Suprapubic skin (tissue), 4 donors: ENCODE measurements at places on chromosomes 6 and 20.

GRCh38 chr20:35395728-35396127, 16.0 kb downstream of the UQCC1 start:
- no peak for DNase-seq

DNA sequence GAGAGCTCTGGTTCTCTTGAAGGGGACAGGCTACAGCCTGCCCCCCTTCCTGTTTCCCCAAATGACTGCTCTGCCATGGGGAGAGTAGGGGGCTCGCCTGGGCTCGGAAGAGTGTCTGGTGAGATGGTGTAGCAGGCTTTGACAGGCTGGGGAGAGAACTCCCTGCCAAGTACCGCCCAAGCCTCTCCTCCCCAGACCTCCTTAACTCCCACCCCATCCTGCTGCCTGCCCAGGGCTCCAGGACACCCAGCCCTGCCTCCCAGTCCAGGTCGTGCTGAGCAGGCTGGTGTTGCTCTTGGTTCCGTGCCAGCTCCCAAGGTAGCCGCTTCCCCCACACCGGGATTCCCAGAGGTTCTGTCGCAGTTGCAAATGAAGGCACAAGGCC, 9.8 kb downstream of the VEGFA start:
- no peak for DNase-seq

GRCh38 chr6:134723081-134723871, 226.6 kb downstream of the ALDH8A1 start:
- no peak for DNase-seq

DNA sequence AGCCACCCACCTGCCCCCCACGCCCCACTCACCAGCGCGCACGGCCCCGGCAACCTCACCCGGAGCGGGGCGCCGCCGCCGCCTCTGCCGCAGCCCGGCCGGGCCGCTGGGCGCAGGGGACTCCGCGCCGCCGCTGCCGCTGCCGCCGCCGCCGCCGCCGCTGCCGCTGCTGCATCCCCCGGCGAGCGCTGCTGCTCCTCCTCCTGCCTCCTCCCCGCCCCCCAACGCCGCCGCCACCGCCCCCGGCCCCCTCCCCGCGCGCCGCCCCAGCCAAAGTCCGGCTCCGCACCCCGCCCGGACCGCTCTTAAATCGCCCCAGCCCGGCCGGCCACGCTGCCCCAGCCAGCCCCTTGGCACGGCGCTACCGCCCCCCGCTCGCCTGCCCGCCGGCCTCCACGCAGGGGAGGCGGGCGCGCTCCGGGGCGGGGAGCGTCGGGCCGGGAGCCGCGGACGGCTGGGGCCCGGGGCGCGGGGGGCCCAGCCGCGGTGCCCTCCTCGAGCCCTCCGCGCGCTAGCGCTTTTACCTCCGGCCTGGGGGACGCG, at the start of gene SULF2:
TSS of gene SULF2 (minus strand) at position 171 of the 543 bp plus-strand sequence. CDS start 28,118 bp downstream, outside the sequence.
- DNase-seq: no peak

- no peak for DNase-seq
Observed at GRCh38 chr6:133918208-133918930, 29.5 kb downstream of the TCF21 start.

- no peak for DNase-seq
Observed at GRCh38 chr6:105968603-105969333, 117.4 kb upstream of the PRDM1 start.

- DNase-seq: no peak
Observed at GRCh38 chr20:37562695-37563480, 35.2 kb upstream of the BLCAP start.

GRCh38 chr6:169160091-169160854, 93.4 kb downstream of the THBS2 start:
- no peak for DNase-seq

GRCh38 chr6:17091122-17091521, 10.7 kb upstream of the STMND1 start:
- DNase-seq: no peak

DNA sequence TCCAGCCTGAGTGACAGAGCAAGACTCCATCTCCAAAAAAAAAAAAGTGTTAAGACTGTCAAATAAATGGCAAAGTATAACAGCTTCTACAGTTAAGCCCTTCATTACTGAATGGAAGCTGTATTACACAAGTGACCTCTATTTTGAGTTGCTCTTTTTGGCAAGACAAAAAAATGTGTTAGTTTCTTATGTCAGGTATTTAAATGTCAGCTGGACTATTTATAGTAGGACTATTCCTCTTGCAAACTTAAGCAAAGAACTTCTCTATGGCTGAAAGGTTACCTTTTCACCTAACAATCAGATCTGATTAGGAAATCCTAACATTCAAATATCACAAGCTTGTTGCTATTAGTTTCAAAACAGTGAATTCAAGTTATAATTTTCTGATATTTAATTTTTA, 12.4 kb downstream of the UBE2V1 start:
- DNase-seq: no peak

DNA sequence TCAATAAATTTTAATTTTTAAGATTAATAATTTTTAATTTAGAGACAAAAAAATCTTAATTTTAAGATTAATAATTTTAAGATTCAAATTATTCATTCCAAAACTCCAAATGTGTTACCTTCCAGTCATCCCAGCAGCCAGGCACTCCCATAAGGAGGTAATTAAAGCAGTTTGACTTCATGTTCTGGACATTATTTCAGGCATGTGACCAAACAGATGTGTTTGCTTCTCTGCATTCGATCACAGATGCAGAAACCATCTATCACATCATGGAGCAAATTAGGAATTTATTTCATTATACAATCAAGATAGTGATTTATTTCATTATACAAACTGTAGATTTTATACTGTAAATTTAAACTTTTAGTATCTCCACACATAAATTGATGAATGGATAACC, 150.3 kb downstream of the AKAP7 start:
- no peak for DNase-seq

GRCh38 chr6:106063448-106063850, 22.7 kb upstream of the PRDM1 start:
- DNase-seq: no peak

DNA sequence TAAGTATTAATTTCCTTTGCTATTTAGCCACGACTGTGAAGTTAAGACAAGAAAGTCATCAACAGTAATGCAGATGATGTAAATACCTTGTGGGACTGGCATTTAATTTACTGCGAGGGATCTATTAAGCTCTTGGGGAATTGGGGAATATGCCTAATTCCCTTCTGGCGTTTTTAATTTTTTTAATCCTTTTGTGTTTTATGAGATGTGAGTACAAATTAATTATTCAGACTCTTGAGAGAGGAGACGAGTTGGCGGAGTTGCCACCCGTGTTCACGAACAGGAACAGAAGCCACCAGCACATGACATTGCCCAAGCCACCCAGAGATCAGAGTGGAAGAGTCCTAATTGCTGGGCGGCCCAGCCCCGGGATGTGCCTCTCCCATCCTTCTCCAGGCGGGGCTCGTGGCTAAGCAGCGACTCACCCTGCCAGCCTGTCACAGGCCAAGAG, 533 bp upstream of the CRYBG1 start:
- no peak for DNase-seq

- DNase-seq: no peak
Observed at GRCh38 chr20:62339647-62340062, 27.5 kb downstream of the LAMA5 start.

DNA sequence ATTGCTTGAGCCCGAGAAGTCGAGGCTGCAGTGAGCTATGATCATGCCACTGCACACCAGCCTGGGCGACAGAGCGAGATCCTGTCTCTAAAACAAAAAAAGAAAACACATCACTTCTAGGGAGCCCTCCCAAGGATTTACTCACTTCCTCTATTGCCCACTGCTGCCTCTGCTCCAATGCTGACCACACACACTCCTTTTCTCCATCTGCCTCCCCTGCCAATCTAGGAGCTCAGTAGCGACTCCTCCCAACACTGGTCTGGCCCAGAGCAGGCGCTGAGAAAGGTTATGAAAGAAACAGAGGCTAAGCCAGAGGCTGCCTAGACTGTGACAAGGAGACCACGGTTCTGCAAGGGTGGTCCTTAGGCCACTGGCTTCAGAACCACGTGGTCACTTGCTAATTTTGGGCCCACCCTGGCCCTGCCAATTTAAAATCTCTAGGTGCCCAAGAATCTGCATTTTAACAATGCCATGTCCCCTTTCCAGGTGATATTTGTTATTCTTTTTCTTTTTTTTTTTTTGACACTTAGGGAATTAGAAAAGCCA, 1.3 kb upstream of the E2F1 start:
- no peak for DNase-seq

DNA sequence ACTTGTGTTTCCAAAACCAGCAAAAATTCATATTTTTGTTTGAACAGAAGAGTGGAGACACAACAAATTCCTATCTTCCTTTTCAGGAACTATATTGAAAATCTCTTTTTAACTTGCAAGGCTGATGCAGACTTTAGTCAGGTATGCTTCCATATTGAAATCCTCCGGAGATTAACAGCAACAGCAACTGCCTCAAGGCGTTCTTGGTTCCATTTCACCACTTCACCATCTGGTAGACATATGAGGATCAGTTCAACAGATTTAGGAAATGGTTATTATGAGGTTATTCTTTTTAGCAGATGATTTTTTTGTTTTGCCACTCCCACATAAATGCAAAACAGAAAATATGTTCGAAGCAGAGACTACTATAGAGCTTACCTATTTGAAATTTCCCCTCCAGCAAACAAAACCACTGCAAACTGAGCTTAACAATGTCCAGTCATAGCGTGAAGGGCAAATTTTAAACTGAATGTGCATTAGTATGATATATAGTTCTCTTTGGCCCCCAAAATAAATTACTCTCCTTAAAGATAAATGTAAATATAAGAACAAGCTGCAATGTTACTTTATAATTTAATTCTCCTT, 520.5 kb upstream of the ADGRB3 start:
- no peak for DNase-seq

DNA sequence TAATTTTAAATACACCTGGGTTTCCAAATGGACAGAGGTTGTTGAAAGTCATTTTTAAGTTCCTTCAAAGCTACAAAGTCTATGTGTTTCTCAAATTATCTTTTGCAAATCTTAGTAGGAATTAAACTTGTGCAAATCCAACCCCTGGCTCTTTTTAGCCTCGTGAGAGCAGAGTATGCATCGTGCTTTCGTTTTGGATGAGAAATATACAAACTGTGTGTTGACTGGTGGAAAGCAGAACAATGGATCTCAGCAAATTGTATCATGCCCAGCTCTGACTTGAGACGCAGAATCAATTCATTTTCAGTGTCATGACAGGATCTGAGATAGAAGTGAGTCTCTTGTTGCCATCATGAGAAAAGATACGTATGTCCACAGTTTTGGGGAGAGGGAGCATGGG, 542.4 kb upstream of the FLRT3 start:
- no peak for DNase-seq

GRCh38 chr6:163232649-163233048, 181.9 kb upstream of the QKI start:
- DNase-seq: no peak

- no peak for DNase-seq
Observed at GRCh38 chr6:19158586-19158985, 678.6 kb upstream of the ID4 start.

- DNase-seq: no peak
Observed at GRCh38 chr6:44925100-44925739, 402.9 kb upstream of the RUNX2 start.

DNA sequence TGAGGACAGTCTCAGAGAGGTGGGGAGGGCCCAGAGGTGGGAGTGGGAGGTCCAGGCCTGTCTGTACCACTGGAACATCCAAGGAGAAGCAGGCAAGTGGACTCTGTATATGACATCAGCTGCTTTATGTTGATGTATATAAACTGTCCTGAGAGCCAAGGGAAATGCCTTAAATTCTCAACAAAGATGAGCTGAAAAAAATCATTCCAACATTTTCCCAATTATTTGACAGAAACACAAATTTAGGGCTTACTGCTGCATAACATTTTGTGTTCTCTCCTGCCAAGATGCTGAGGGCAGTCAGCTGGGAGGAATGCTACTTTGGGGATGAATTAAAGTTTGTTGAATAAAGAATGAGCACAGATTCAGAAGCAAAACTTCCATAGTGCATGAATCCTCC, 52.8 kb downstream of the FOXC1 start:
- no peak for DNase-seq

DNA sequence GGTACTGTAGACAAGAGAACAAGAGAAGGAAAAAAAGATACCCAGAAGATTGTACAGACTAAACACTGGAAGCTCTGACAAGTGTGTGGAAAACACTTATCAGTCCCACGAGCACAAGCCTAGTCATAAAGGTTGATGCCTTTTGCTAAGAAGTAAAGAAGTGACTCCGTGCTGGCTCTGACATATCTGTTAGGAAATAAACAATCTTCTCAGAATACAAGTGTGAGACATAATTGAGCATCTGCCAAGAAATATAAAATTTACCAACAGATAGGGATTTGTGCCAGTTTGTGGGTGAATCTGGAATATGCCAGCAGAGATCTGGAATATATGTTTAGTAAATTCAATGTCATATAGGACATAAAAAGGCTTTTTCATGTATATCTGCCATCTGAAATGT, 258.7 kb upstream of the RNF217 start:
- no peak for DNase-seq

DNA sequence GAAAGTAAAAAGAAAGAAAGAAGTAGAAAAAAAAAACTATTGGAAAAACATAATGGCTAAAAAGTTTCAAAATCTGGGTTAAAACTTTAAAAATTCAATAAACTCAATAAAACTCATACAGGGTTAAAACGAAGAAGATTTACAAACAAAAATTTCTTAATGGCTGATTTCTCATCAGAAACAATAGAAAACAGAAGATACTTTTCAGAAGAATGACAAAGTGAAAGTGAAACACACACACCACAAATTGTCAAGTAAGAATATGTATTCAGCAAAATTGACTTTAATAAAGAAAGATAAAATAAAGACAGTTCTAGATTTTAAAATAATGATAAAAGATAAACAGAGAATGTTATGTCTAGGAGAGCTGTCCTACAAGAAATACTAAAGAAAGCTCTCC, 618.9 kb upstream of the GJE1 start:
- DNase-seq: no peak

DNA sequence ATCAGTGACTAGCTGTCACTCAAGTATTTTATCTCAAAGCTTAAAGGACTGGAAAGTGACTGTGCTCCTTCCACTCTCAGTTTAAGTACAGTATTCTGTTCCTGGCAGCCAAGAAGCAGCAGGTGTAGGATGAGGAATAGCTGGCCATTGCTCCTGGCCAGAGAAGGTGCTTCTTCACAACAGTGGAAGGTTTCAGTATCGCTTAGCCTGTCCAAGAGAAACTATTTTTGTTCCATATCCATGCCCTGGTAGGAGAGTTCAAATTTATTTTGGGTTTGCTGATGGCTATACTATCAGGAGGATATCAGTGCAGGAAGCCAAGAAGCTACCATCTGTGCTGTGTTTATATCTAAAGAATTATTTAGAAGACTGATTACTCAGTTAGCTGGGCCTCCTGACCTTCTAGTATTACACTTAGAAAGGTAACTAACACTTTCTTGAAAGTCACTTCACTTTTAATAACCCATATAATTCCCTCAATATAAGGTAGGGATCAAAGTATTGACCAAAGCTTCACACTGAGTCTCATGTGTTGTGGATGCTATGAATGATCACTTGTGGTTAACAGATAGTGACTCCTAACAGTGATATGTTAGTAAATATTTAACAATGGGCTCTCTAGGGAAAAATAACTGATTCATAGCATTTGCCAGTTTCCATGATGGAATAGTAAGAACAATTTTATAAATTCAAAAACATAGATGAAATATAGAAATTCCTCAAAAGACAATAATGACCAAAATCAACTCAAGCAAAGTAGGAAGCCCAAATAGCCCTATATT, 99.9 kb downstream of the AIG1 start:
- DNase-seq: no peak
